MM.1S (cell line): ENCODE measurements at places on chromosomes 2 and 18.

- no peak for DNase-seq
Observed at GRCh38 chr18:79543861-79544385, 135.7 kb upstream of the CTDP1 start.

GRCh38 chr2:38461470-38461869, 84.4 kb upstream of the ATL2 start:
- no peak for DNase-seq

DNA sequence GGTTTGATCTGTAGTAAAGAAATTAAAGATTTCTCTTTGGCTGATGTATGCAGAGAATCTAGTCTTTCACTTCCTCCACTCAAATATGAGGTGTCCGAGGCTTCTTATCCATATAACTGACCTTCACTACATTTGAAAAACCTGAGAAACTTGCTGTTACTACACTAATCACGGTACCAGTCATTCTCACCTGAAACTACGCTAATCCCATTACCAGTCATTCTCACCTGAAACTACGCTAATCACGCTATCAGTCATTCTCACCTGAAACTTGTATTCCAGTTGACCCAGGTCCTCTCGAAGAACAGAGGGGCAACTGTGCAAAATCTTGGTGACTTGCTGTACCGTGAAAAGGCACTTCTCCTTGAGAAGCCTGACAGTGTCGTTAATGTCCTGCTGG, 5.1 kb downstream of the MTERF4 start:
- DNase-seq, result no peak

- no peak for DNase-seq
Observed at GRCh38 chr2:109297566-109298490, 168.8 kb downstream of the SH3RF3 start.

DNA sequence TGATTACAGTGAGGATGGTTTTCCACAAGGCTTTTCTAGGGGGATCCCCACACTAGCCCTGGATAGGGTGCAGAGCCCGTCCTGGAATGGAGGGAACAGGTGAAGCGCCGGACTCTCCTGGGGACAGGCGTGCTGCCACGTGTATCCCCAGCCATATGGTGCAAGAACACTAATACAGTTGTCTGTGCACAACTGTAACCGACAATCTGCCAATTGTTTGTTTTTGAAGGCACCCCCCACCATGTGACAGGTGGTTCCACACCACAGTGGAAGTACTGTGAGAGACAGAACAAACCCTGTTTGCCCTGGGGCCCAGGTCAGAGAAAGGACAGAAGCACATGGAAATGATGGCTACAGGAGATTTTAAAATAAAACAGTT, 52.9 kb downstream of the MYCN start:
- no peak for DNase-seq

DNA sequence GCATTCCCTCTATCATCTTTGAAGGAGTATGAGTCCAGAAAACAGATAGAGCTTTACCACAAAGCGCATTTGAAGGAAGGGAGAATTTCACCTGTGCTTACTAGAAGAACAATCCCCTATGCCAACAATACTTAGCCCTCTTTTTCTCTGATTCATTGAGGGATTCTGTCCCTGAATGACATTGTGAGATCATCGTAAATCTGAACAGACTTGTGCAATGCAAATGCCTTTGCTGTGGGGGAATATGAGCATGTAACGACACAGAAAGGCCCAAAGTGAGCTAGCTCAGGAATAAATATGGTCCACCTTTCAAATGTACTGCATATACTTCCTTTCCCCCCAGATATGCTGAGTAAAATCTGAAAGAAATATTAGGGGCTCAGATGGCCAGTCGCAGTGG, 67.6 kb downstream of the SCN1A start:
- DNase-seq, result no peak

GRCh38 chr2:183903026-183903425, 695.3 kb upstream of the ZNF804A start:
- DNase-seq, result no peak

DNA sequence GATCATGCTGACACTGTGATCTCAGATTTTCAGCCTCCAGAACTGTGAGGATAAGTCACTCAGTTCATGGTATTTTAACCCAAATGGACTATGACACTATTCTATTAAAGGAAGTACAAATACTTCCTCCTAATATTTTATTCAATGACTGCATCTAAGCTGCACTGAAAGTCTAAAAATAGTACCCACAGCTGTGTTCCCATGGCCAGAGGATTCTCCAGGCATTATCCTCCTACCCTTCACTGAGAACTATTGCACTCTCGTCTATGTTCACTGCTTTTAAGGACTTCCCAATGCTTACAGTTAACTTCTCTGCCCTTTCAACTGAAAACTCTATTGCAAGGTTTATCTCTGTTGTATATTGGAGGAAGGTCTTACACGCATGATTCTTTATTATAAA, 15.2 kb downstream of the LRATD1 start:
- DNase-seq, result no peak

GRCh38 chr2:101766871-101767739, 69.6 kb downstream of the MAP4K4 start:
- DNase-seq, result no peak

DNA sequence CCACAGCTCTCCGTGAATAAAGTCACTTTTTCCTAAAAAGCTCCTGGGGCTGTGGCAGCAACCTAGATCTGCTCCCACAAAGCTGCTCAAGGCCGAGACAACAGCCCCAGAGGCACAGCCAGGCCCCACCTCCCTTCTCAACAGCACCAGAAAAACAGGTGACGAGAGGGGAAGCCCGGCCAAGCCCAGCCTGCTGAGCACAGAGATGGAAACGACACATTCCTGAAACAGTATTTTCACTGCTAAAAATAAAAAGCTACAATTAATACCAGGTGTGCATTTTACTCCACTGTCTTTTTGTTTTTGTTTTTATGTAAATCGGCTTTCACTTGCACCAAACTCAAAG, 199.3 kb downstream of the HDAC4 start:
- DNase-seq, result peak; percentile 81

GRCh38 chr2:239226677-239227581, 173.9 kb downstream of the HDAC4 start:
- DNase-seq, result no peak

- DNase-seq, result no peak
Observed at GRCh38 chr2:22843919-22844537, 541.0 kb upstream of the KLHL29 start.

GRCh38 chr2:70985283-70985688, 6.9 kb downstream of the ANKRD53 start:
- no peak for DNase-seq

DNA sequence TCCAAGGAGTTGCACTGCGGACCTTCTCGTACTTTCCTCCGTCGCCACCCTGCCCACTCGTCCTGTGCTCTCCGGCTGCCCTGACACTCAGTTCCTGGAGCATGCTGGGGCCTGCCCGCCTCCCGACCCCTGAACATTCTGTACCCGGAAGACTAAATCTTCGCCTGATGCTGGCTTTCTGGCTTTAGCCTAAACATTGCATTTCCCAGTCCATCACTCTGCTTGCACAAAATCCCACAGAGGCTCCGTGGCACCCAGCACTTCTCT, 550 bp upstream of the SFXN5 start:
- no peak for DNase-seq

DNA sequence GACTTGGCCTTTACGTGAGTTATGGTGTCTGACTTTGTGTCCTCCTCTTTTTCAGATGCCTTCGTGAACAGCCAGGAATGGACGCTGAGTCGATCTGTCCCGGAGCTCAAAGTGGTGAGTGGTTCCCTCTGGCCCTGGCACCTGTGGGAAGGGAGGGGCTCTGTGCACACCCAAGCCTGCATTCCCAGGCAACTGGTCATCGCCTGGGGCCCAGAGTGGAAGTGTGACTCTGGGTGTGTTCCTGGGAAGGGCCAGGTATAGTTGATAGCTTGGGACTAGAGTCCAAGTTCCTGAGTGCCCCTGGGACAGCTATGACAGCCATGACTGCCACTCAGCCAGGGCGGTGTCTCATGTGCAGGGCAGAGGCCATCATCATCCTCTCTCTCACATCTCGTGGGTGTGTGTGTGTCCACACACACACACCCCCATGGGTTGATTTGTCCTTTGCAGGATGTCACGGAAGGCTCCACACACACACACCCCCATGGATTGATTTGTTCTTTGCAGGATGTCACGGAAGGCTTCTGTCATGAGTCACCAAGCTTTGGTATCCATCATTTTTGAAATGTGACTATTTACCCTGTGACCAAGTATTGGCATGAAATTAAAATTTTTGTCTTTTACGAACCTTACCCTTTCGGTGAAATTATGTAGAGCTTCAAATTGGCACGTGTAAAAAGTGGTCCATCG, 215.4 kb downstream of the AGAP1 start:
- no peak for DNase-seq

DNA sequence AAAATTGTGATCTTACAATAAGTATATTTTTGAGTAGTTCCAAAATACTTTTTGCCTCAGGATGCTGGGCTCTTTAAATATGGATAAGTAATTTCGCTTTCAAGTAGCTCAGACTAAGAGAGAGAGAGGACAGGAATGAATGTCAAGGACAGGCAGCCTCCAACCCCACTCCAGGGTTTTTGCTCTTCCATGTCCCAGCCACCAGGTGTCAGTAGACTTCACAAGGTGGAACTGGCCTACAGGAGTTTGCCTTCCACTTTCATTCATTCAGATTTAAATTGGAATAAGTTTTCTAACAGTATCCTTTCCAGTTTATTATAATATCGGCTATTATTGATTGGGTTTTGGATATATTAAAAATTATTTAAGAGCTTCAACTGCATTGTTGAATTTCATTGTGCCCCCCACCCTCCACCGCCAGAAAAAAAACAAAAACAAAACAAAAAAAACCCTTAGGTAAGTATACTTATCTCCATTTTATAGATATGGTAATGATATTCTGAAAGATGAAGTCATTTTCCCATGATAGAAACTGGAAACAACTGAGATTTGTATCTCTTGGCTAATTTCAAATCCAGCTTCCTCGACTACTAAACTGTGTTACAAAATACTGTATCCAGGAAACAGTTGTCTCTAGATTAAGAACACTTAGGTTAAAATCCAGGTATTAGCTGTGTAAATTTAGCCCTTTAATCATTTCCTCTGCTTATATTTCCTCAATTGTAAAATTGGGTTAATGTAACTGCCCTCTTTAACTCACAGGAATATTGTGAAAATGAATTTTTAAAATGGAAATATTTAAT, 793.1 kb downstream of the ERBB4 start:
- peak; percentile 74 for DNase-seq

DNA sequence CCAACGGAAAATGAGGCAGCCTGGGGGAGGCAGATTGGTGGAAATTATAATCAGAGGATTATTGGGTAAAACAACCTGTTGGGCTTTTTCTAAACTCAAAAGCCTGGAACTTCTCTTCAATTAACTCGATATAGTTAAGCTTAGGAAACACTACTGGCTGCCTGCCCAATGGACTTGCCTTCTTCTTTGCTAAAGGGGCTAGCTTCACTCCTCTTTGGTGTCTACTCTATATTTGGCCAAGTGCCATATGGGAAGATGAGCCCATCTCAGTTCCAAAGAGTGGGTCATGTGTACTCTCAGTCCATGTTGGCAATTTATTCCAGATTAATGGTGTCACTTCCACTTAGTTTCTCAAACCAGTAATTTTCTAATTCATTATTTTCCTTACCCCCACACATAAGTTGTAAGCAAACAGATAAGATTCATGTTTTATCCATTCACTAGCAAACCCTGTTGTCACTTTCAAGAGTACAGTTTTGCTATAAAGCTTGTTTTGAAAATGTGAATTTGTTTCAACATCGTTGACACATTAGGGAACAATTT, 34.3 kb downstream of the DARS1 start:
- DNase-seq, result no peak

GRCh38 chr18:8215741-8216140, 393.5 kb upstream of the RAB12 start:
- DNase-seq, result no peak
